Urinary bladder (tissue), 4 donors: ENCODE measurements at places on chromosomes 5 and 9. TPM values are rescaled to one million over a fixed set of nuclear protein-coding genes. Genes with fewer than 3 reads are reported as not detected.

Gene PCDHGC5
- 3.7 TPM for total RNA-seq

Gene CDO1
- total RNA-seq = 21.1 TPM

Gene CACNA1B
- 0.63 TPM for total RNA-seq

Gene CARTPT
- total RNA-seq = not detected

Gene OBP2A
- not detected for total RNA-seq

Gene KCNV2
- total RNA-seq = not detected

Gene PCDHB5
- total RNA-seq = 7.0 TPM

Gene PCDHB13
- 5.9 TPM for total RNA-seq

Gene SOX30
- total RNA-seq = not detected

Gene EIF4EBP3
- 0.69 TPM for total RNA-seq

- DNase-seq = no peak
Observed at GRCh38 chr9:19032406-19032805, 603 bp downstream of the SAXO1 start.

DNA sequence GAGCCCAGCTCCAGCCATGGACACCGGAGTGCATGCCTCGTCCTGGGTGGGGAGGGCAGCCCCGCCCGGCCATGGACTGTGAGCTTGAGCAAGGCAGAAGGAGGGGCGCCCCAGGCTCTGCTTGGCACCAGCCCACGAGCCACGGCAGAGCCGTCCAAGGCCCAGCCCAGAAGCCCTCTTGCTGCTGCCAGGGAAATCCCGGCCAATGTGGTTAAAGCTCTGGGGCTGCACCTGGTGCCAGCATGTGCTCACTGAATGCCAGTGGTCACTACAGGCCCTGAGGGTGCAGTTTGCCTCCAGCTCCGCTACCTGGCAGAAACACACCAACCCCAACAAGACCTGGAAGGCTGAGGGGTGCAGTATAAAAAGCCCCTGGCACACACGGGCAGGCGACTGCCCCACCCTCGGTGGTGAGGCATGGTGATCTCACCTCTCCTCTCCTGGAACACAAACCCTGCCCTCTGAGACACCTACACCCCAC is 11.8 kb downstream of the BRD3 start:
- no peak for DNase-seq

DNA sequence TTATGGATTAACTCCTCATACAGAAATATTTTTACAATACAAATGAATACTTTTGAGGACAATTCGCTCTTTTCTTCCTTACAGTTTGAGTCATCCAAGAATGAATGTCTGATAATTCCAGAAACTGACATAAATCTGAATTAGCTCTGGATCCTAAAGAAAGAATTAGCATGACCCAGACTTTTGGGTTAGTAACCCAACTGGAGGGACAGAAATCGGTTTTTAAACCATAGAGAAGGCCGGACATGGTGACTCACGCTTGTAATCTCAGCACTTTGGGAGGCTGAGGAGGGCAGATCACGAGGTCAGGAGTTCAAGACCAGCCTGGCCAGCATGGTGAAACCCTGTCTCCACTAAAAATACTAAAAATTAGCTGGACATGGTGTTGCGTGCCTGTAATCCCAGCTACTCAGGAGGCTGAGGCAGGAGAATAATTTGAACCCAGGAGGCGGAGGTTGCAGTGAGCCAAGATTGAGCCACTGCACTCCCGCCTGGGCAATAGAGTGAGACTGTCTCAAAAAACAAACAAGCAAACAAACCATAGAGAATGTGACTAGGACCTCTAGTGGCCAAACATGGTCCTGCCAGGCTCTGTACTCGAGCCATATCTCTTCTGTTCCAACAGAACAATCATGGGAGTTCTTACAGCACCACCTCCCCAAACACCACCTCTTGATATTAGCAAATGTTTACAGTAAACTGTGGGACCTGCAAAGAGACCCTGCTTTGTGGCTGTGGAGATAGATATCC is 44.8 kb downstream of the LURAP1L start:
- no peak for DNase-seq

DNA sequence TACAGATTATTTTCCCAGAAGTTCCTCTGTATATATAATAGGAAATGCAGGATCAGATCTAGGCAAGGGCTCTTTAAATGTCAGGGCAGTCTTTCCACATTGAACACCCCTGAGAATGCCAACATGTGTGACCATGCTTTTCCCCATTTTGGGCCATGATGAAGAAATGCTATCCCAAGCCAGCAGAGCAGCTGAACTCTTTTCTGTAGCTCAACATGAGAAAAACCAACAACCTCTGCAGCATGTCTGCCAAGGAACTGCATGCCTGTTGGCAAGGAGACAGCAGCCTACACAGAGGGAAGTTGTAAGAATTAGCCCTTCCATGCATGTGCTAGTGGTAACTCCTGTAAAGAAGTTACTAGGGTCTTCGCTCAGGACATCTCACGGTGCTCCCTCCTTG is 9.5 kb upstream of the IFNK start:
- DNase-seq = no peak

GRCh38 chr9:136750526-136750925 is 2.2 kb upstream of the LCN6 start:
- no peak for DNase-seq

DNA sequence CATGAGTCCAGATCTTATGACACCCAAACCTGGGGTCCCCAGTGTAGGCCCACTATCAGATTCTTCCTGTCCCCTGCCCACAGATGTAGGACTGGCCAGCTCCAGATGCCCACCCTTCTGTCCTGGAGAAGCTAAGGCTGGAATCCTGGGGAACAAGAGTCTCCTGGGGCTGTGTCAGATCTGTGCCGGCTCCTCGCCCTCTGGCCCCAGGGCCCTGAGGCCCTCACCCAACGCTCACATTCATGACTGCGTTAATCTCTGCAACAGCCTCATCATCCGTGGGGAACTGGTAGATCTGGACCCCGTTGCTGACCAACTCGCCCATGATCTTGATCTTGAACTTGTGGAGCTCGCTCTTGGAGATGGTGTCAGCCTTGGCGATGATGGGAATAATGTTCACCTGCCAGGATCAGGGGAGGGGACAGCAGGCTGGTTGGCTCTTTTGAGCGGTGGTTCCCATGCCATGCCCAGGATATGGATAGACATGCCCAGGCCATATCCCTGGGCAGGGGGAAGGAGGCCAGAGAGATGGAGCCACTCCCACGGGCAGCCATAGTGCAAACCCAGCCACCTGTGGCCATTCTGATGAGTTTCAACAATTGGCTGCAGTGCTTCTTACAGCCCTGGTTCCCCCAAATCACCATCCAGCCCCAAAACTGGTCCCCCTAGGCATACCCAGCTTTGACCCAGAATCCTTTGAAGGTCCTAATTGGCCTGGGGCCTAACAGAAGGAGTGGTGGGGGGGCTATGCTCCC is 14.6 kb downstream of the SEPTIN8 start:
- DNase-seq = no peak

DNA sequence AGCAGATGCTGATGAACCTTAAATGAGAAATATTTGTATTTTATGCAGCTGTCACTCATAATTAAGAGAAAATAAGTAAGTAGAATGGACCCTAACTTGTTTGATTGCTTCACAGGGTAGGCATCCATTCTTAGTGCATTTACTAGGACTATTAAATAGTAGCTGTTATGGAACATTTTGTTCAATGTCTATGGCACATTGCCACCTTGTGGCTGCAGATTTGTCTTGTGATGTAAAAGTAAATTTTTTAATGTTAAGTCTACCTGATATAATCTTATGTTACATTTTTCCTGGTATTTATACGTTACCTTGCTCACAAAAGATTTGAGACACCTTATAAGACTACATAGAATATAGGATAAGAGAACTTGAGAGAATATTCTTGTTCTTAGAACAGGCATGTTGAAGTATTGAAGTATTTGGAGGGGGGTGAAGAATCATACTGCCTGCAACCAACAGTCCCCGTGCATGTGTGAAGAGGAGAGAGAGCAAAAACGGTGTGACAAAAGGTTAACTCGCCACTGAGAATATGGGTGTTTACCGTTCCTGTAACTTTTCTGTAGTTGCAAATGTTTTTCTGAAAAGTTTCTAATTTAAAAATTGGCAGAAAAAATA is 161.1 kb downstream of the MAST4 start:
- DNase-seq = peak; percentile 55

GRCh38 chr5:52693280-52693679 is 94.4 kb upstream of the ITGA1 start:
- no peak for DNase-seq

DNA sequence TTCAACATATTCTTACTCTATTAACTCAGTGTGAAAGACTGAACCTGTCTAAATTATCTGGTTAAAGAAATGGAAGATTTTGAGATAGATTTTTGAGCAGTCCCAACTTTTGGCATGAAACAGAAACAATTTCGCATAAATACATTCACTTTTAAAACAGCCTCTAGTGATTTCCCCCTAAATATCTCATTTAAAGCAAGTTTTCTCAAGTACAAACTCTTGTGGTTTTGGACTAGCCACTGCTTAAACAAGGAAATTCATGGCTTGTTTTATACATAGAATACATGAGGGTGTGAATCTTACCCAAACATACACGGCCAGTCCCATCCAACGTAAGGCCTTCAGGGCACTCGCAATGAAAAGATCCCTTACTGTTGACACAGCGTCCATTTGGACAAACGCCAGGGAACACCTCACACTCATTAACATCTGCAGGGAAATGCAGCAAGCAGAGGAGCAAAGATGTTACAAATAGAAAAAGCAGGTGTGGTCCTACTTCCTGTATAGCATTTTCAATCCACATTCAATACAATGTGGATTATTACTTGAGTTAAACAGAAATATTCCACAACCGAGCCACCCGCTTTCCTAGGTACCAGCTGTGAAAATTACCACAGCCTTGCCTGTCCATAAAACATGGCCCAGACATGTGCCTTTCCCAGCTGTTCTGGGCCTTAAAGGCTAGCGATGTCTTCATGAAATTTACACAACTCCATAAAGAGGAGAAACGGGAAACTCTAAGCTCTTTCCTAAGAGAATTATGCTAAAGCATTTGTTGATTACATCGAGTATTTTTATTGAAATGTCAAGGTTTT is 188.8 kb downstream of the FBN2 start:
- no peak for DNase-seq

- no peak for DNase-seq
Observed at GRCh38 chr5:24208686-24209106, 436.1 kb downstream of the CDH10 start.

DNA sequence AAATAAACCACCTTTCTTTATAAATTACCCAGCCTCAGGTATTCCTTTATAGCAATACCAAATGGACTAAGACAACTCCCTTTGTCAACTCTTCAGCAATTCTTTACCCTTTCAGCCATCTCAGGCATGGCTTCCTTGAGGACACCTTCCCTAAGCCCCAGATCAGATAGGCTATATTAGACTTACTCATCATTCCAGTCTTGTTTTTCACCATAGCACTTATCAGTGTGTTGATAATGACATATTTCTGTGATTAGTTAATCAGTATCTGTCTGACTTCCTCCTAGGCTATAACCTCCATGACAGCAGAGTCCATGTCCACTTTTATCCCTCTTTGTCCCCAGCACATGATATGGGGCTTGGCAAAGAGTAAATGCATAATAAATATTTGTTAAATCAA is 238.1 kb downstream of the ACTL7B start:
- DNase-seq = no peak

- no peak for DNase-seq
Observed at GRCh38 chr9:35687306-35687705, 2.4 kb downstream of the TPM2 start.

DNA sequence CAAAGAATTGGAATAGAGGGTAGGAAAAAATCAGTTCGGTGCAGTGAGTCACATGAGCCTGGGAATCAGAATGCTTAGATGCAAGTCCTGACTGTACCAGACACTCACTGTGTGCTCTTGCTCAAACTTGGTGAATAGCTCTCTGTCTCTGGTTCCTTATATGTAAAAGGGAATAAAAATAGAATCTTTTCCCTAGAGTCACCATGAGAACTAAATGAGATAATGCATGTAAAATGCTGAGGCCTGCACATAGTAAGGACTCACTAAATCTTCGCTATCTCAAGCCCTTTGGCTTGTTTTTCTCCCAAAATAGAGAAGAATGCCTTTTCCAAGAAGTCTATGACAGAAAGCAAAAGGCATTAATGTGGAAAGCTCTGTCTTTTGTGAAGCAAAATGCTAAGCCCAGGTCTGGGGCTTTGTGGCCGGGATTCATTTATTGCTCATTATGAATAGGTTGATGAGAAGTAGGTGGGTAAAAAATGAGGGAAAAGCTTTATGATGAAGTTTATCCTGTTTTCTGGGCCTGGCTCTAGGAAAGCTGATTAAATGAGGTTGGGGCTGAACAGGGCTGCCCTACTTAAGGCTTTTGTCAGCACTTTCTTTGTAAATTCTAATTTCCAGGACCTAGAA is 483.3 kb downstream of the DMAC1 start:
- DNase-seq = no peak

- DNase-seq = no peak
Observed at GRCh38 chr5:9627541-9627940, 2.6 kb downstream of the TAS2R1 start.

- no peak for DNase-seq
Observed at GRCh38 chr9:123355761-123356431, at the start of gene CRB2. CRB2 (plus strand) TSS chr9:123356197; CDS start chr9:123356261, 64 bp downstream.

DNA sequence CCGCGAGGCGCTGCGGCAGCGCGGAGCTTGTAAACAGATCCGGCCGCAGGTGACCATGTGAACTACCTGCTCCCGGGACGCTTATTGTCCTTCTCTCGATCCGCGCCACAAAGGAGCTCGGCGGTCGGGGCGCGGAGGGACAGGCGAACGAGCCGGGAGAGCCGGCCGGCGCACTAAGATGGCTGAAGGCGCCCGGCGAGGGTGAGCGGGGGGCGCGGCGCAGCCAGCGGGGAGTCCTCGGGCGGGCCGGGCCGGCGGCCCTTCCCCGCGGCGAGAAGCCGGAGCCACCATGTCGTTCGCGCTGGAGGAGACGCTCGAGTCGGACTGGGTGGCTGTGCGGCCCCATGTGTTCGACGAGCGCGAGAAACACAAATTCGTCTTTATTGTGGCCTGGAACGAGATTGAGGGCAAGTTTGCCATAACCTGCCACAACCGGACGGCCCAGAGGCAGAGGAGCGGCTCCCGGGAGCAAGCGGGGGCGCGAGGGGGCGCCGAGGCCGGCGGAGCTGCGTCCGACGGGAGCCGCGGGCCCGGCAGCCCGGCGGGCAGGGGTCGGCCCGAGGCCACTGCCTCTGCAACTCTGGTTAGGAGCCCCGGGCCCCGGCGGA is 535 bp downstream of the JMY start:
- DNase-seq = no peak
